T-helper 17 cell (primary cell): ENCODE measurements at places on chromosomes 3 and 15. TPM values are rescaled to one million over a fixed set of nuclear protein-coding genes. Genes with fewer than 3 reads are reported as not detected.

- DNase-seq: no peak
These were observed 222.9 kb upstream of the TBC1D5 start for GRCh38 chr3:17965331-17965730.

DNA sequence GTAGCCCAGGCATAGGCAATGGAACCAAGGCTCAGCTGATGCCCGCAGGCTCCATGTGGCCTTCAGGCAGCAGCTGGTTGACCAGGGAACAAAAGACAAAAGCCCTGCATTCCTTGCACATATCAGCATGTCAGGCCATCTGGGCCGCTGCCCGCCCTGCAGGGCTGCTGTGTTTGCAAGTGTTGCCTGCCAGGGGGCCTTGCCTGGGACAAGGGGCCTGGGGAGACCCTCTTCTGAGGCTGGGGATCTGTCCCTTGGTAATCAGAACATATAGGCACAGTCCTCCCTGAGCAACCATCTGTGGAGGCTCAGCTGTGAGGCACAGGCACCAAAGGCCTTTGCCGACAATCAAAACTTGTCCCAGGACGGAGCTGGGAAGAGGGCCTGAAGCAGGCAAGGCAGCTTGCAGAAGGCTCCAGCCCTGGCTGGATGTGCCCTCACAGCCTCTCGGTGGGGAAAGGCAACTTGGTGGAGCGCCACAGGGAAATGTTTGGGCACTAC is 138.2 kb downstream of the TPRA1 start:
- no peak for DNase-seq

- DNase-seq: no peak
These were observed 284.0 kb upstream of the CTDSPL start for GRCh38 chr3:37577697-37578096.

DNA sequence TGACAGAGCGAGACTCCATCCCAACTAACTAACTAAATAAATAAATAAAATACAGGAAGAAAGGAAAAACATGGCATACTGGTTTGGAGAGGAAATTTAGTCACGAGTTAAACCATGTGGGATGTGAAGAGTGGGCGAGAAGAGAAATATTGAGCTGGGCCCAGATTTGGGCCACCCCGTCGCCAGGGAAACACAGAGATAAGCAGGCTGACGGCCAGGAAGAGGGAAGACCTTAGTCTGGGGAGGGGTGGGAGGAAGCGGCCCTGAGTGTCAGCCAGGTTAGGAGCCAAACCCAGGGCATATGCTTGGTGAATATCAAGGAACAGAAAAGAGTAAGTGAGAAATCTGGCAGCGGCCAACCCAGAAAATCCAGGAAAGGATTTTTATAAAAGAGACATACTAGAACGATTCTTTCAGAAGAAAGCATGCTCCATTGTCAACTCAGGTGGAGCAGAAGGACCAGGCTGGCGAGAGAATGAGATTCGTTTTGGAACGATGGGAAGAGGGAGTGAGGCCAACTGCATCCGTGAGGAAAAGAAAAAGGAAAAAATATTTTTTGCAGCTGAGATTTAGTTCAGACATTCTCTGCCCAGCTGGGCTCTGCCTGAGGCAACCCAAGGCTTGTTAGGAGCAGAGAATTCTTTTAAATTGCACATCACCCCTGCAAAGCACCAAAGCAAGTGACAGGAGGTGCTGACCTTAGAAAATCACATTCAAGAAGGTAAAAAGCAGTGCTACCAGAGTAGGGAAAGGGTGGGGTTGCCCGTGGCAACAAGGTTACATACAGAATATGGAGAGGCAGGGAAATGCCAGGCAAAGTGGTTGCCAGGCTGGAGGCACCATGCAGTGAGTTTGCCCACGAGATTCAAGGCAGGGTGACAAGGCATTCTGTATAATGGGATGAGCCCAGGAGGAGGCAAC is 59.3 kb upstream of the RAD18 start:
- no peak for DNase-seq

GRCh38 chr3:123783811-123784210 is 100.3 kb downstream of the MYLK start:
- DNase-seq: no peak

Gene VEPH1
- total RNA-seq: 0.15 TPM

- no peak for DNase-seq
These were observed 77.9 kb upstream of the ARHGEF3 start for GRCh38 chr3:56879436-56880215.

- DNase-seq: no peak
These were observed 468.8 kb upstream of the CDIN1 start for GRCh38 chr15:36110659-36110993.

DNA sequence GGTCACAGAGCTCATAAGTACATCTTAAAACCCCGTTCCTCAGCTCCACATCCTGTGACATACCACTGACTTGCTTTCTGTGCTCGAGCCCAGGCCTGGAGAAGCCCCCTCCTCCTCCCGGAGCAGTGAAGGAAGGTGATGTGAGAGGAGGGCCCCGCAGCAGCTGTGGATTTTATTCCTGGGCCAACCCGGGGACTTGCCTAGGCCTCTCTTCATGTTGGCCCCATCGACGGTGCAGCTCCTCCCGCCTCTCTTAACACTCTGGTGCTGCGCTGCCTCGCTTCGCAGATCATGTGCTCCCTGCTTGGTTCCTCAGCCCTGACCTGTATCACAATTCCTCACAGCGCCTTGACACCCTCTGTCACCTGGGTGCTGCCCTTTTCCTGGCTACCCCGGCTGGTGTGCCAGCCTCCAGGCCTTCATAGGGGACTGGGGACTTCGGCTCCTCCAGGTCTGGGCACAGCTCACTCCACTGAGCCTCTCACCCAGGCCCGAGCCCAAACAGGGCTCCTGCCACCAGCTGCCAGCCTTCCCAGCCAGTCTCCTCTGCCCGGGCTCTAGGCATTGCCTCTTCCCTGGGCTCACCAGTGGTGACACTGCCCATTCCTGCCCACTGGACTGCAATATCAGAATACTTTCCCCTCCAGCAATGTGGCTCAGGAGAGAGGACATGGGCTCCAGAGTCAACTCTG is 21.5 kb downstream of the MAGEF1 start:
- DNase-seq: no peak
